Psoas muscle (tissue), 8 donors: ENCODE measurements at places on chromosomes 5 and 9. TPM values are rescaled to one million over a fixed set of nuclear protein-coding genes. Genes with fewer than 3 reads are reported as not detected.
A peak's percentile ranks its signal among the peaks of the same experiment; 100 is the strongest.

Gene NME5
- total RNA-seq: 1.2 TPM

DNA sequence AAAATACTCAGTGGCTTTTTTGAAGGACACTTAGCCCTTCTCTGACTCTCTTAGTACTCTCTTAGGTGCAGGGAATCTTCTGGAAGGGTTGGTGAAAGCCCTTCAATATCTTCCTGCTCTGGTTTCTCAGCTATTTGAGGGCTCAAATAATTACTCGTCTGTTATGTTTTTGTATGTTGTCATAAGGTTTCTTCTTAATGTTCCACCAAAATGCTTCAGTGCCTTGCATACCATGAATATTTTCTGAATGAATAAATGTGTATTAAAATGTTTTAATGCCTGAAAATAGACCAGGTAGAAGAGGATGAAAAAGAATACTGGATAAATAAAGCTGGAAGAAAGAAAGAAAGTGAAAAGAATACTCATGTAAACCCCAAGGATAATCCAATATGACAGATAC is 124.3 kb downstream of the STK32A start:
- H3K27ac ChIP-seq: no peak overlapping the region
- DNase-seq: no peak
- H3K36me3 ChIP-seq: no peaks in the 10 kb centered on the region
- H3K4me3 ChIP-seq: no peak overlapping the region
- H3K4me1 ChIP-seq: no peaks in the 10 kb centered on the region

- no peak for DNase-seq
- no peak overlapping the region for H3K27ac ChIP-seq
- H3K4me1 ChIP-seq: no peaks in the 10 kb centered on the region
- H3K4me3 ChIP-seq: no peak overlapping the region
- H3K27me3 ChIP-seq: no peaks in the 10 kb centered on the region
These were observed 96.4 kb upstream of the NTRK2 start for GRCh38 chr9:84573083-84573482.

GRCh38 chr5:73374520-73375190 is 73.9 kb downstream of the FOXD1 start:
- no peak for DNase-seq
- no peak overlapping the region for H3K27ac ChIP-seq
- peaks cover 19% of the 10 kb centered on the region for H3K27me3 ChIP-seq
- H3K4me3 ChIP-seq: no peak overlapping the region
- no peaks in the 10 kb centered on the region for H3K36me3 ChIP-seq

Gene PCDHB6
- 0.16 TPM for total RNA-seq

Gene MYORG
- total RNA-seq: 28.9 TPM

GRCh38 chr9:80522465-80522864 is 950.7 kb downstream of the TLE4 start:
- H3K27me3 ChIP-seq: no peaks in the 10 kb centered on the region
- no peak overlapping the region for H3K4me3 ChIP-seq
- DNase-seq: no peak
- H3K36me3 ChIP-seq: no peaks in the 10 kb centered on the region

DNA sequence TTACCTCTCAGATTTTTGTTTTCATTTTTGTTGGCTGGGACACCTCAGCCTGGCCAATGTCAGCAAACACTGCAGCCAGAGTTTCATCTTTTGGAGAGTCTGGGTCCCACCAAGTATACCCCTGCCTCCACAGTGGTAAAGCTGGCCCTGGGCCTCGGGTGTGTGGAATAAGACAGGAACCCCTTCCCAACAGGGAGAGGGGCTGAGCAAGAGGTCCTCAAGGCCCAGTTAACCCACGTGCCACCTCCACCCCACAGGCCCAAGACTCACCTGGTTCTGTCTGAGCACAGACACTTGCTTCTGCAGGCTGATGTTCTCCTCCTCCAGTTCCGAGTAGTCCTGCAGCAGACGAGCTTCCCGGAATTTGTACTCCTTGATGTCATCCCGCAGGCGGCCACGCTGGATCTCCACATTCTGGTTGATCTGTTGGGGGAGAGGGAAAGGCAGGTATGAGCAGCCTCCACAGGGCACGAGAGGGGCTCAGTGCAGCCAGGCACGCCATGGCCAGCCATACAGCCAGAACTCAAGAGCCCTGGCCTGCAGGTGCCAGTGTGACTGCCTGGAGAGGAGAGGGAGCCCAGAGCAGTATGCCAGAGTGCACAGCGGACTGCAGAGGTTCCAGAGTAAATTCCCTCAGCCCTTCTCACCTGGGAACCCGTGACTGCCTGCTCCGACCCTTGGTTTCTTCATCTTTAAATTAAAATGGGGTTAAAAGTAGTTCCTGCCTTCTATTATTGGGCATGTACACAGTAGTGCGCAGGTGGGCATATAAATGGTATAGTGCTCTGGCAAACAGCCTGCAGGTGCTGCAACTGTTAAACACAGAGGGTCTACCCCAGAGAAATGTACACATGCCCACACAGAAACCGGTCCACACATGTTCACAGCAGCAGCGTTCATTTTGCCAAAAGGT is 42.0 kb downstream of the BICD2 start:
- no peaks in the 10 kb centered on the region for H3K27me3 ChIP-seq
- no peak for DNase-seq
- H3K27ac ChIP-seq: no peak overlapping the region
- H3K36me3 ChIP-seq: peaks cover 4% of the 10 kb centered on the region

Gene ENTPD2
- total RNA-seq: 0.79 TPM

Gene KIAA0825
- 1.2 TPM for total RNA-seq

GRCh38 chr5:150458802-150459557 is 9.4 kb upstream of the RPS14 start:
- H3K27me3 ChIP-seq: no peaks in the 10 kb centered on the region
- H3K4me3 ChIP-seq: peak overlapping the region; percentile 41
- peak overlapping the region; percentile 76 for H3K27ac ChIP-seq
- H3K4me1 ChIP-seq: peaks cover 26% of the 10 kb centered on the region
- DNase-seq: peak; percentile 90

DNA sequence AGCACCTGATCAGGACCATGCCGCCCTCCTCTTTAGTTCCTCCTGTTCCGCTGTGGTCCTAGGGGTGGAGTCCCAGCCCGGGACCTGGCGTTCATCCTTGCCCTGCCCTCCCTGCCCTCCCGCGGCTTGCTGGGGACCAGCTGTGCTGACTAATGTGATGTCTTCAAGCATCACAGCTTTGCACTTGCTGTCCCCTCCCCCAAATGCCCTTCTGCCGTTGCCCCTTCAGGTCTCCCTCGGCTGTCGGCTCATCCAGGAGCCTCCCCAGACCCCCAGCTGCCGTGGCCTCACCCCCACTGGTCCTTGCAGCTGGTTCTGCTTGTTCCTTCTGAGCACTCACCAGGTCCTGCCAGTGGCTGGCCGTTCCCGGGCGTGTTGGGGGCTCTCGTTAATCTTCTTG is 19.9 kb downstream of the RXRA start:
- H3K4me1 ChIP-seq: peaks cover 100% of the 10 kb centered on the region
- peak; percentile 63 for DNase-seq
- no peaks in the 10 kb centered on the region for H3K27me3 ChIP-seq
- peak overlapping the region; percentile 53 for H3K27ac ChIP-seq

GRCh38 chr5:69024241-69024651 is 69.6 kb upstream of the SLC30A5 start:
- no peaks in the 10 kb centered on the region for H3K36me3 ChIP-seq
- no peaks in the 10 kb centered on the region for H3K27me3 ChIP-seq
- DNase-seq: no peak
- no peak overlapping the region for H3K4me3 ChIP-seq

Gene HSPA5
- total RNA-seq: 79.5 TPM

DNA sequence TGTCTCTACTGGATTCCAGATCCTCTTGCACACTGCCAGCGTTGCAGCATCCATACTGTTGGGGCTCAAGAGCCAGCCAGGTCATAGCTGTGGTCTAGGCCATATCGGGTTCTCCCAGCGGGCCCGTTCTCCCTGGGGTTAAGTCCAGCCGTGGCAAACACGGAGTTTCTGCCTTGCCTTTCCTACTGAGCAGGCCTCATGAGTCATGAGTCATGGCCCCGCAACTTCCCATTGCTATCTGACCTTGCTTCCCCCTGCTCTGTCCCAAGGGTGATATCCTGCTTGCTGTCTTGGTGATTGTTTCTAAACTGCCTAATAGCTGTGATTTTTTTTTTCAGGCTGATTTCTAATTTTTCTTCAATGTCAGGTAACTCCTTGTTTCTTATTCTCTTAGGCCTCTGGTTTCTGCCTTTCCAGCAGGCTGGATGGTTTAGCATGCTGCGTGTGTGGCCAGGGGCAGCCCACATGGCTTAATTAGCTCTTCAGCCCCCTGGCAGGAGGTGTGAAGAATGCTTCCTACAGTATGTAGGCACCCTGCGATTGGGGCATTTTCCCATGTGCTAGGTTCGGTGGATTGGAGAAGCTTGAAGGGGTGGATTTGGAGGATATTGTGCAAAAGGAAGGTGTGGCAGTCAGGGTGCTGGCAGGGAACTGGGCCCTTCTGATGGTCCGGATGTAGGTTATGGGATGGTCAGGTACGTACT is 18.7 kb downstream of the DAPK1 start:
- H3K36me3 ChIP-seq: no peaks in the 10 kb centered on the region
- peaks cover 7% of the 10 kb centered on the region for H3K4me1 ChIP-seq
- no peak overlapping the region for H3K27ac ChIP-seq
- DNase-seq: peak; percentile 68
- no peaks in the 10 kb centered on the region for H3K27me3 ChIP-seq

GRCh38 chr9:107332883-107333282 is 49.8 kb downstream of the RAD23B start:
- peaks cover 15% of the 10 kb centered on the region for H3K4me1 ChIP-seq
- DNase-seq: no peak
- no peak overlapping the region for H3K27ac ChIP-seq
- H3K4me3 ChIP-seq: no peak overlapping the region
- H3K27me3 ChIP-seq: no peaks in the 10 kb centered on the region

- H3K4me3 ChIP-seq: peak overlapping the region; percentile 94
- peaks cover 13% of the 10 kb centered on the region for H3K4me1 ChIP-seq
- H3K36me3 ChIP-seq: no peaks in the 10 kb centered on the region
- no peak for DNase-seq
- H3K27me3 ChIP-seq: no peaks in the 10 kb centered on the region
These were observed 2.9 kb downstream of the STK10 start for GRCh38 chr5:172185096-172185461.

DNA sequence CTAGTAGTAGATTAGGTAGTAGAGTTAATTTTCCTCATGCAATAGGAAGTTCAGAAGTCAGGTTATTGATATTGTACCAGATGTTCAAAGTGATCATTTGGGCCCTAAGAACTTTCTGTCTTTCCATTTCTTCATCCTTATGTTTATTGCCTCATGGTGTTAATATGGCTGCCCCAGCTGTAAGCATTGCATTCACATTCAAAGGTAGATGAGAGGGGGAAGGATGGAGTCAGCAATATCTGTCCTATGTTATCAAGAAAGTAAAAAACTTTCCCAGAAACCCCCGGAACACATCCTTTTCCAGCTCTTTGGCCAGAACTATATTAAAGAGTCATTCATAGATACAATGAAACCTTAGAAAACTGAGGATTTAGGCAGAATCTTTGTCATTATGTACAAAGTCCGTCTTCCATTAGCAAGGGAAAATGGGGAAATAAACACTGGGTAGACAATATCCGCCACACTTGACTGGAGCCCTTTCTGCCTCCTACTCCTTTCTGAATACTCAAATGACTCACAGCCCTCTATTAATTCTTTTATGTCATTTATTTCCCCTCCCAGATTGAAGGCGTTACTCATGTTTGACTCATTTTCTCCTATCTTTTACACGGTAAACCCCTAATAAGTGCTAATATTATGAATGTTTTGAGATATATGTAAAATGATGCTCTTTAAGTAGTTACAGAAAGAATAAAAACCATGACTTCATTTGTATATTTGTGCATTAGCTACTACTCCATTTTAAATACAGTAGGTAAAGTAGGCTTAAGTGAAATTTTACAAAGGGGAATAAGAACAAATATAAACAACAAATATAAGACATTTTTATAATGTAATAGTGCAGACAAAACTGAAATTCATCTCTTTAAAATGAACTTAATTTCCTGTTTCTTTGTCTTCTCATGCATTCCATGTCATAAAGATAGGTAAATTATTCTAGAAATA is 127.6 kb downstream of the SLF1 start:
- no peaks in the 10 kb centered on the region for H3K4me1 ChIP-seq
- H3K27ac ChIP-seq: no peak overlapping the region
- H3K4me3 ChIP-seq: no peak overlapping the region
- DNase-seq: no peak
- no peaks in the 10 kb centered on the region for H3K27me3 ChIP-seq

- H3K4me3 ChIP-seq: peak overlapping the region; percentile 89
- no peaks in the 10 kb centered on the region for H3K27me3 ChIP-seq
- no peak for DNase-seq
- H3K4me1 ChIP-seq: peaks cover 36% of the 10 kb centered on the region
- peak overlapping the region; percentile 99 for H3K27ac ChIP-seq
These were observed 703 bp downstream of the ISCA1 start for GRCh38 chr9:86281593-86282076.

Gene RETREG1
- total RNA-seq: 63.2 TPM

GRCh38 chr5:73615085-73615484 is 10.9 kb upstream of the ARHGEF28 start:
- H3K36me3 ChIP-seq: no peaks in the 10 kb centered on the region
- no peak overlapping the region for H3K4me3 ChIP-seq
- H3K4me1 ChIP-seq: no peaks in the 10 kb centered on the region
- no peak for DNase-seq
- no peaks in the 10 kb centered on the region for H3K27me3 ChIP-seq
- no peak overlapping the region for H3K27ac ChIP-seq

DNA sequence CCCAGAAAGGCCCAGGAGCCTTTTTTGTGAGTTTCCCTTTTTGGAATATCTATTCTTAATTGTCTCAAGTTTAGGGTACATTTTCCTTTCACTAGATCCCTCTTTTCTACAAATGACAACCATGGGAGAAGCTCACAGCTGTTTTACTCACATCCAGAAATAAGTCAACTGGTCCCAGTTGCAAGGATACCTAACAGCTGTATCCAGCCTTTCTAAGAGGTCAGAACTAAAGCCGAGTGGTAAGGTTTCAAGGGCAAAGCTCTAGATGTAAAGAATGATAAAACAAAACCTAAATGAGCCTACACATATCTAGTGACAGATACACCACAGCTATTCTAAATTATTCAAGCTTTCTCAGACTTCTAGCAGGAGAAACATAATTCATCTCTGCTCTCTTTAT is 4.4 kb downstream of the FGF10 start:
- H3K27ac ChIP-seq: no peak overlapping the region
- H3K4me1 ChIP-seq: peaks cover under 1% of the 10 kb centered on the region
- no peak overlapping the region for H3K4me3 ChIP-seq
- no peaks in the 10 kb centered on the region for H3K36me3 ChIP-seq
- DNase-seq: no peak

DNA sequence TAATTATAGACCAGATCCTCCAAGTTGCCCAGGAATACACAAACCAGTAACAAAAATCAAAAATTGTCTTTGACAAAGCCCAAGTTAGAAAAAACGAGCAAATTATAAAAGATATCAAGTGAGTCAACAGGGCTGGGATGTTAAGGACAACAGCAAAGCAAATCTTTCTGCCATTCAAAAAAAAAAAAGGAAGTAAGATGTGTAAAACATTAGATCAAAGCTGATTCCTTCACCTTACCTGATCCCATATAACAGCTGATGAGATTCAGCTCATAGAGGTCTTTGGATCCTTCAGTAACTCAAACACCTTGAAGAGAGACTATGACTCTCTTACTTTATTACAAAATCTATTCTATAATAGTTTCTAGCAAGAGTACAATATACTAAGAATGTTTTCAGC is 100.9 kb downstream of the STRBP start:
- H3K27me3 ChIP-seq: no peaks in the 10 kb centered on the region
- H3K4me1 ChIP-seq: no peaks in the 10 kb centered on the region
- H3K36me3 ChIP-seq: peaks cover 2% of the 10 kb centered on the region
- DNase-seq: no peak
- no peak overlapping the region for H3K4me3 ChIP-seq
- no peak overlapping the region for H3K27ac ChIP-seq

Gene SLC45A2
- total RNA-seq: 0.24 TPM

GRCh38 chr9:100324594-100325200 is 28.0 kb downstream of the TEX10 start:
- no peaks in the 10 kb centered on the region for H3K4me1 ChIP-seq
- peaks cover 4% of the 10 kb centered on the region for H3K36me3 ChIP-seq
- H3K27me3 ChIP-seq: no peaks in the 10 kb centered on the region
- no peak for DNase-seq
- H3K27ac ChIP-seq: no peak overlapping the region

Gene PLEKHG4B
- total RNA-seq: not detected
